Panc1 (cell line): ENCODE measurements at places on chromosomes 4 and X.

DNA sequence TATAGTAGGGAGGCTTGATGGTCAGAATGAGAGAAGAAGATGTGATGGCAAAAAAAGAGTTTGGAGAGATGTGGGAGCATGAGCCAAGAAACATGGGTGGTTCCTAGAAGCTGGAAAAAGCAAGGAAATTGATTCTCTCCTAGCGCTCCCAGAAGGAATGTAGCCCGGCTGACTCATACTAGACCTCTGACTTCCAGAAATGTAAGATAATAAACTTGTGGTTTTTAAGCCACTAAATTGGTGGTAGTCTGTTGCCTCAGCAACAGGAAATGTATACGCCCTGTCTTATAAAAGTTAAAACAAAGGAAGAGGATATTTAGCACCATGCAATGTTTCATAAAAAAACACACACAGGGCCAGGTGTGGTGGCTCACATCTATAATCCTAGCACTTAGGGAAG is 182.7 kb upstream of the PCDH7 start:
- DNase-seq: peak; percentile 5

DNA sequence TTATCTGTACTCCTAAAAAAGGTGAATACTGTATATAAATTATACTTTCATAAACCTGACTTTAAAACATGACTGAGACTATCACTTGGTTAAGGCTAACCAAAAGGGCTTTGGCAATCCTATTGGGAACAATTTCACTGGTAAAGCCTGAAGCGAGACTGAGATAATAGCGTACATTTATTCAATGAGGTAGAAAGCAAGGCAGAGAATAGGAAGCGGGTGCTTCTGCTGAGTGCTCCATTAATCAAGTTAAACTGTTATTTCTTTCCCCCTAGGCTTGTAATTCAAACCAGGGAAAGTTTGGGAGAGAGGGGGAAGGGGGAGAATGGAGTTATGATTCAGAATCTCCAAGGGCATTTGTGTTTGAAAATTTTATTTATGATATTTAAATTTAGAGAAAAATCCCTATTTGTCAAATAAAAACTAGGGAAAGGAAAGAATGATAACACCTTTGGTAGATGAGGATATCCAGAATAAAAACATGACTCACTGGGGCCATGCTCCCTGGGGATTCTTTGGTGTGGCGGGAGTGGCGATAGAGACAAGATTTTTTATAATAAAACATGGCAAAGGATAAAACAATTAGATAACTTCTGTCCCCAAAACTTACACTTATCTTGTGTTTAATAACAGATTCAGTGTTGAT is 34.6 kb upstream of the SORBS2 start:
- DNase-seq: no peak

DNA sequence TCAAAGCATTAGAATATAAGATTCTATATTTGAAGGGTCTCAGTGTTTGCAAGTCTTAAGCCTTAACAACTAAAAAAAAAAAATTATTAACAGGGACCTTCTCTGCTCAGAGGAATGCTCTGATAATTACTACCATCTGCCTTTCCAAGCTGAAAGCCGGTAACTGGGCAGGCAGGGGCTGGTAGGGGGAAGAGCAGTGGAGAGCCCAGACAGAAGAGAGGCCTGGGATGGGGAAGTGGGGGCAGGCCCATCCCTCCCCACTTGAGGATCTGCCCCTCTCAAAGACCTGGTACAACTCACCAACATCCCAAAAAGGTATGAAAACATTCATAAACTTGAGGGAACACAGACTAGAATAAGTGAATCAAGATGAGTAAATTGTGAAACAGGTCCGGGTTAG is 113.9 kb downstream of the QDPR start:
- DNase-seq: no peak

DNA sequence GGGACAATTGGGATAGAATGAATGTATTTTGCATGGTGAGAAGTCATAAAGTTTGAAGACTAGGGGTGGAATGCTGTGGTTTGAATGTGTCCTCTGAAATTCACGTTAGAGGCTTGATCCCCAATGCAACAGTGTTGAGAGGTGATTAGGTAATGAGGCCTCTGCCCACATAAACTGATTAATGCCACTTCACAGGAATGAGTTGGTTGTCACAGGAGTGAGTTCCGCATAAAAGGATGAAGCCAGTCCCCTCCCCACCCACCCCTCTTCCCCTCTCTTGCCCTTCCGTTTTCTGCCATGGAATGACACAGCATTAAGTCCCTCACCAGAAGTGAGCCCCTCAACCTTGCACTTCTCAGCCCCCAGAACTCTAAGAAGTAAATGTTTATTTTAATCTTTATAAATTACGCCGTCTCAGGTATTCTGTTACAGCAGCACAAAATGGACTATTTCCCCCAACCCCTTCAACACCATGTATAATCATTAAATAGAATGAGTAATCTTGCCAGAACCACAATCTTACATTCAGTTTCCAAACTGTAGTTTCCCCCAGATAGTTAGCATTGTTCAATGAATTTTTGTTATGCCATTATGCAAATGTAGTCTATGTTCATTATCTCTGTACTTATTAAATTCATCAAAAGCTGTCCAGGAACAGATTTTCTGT is 5.5 kb upstream of the MMAA start:
- DNase-seq: no peak

GRCh38 chr4:173213296-173213695 is 44.7 kb downstream of the GALNT7 start:
- DNase-seq: no peak

DNA sequence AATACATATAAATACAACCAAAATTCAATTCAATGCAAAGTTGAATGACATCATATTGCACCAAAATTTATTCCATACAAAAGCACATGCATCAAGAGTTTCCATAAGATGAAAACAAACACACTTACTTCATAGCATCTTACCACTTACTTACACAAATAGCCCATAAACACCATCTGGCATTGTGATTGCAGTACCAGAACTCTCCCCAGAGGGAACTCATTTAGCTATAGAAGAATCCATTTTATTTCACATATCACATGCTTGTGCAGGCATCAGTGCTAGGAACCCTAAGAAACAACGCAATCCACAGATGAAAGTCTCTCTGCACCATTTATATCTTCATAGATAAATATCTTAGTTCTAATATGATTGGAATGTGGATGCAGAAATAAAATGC is 77.9 kb downstream of the SLC7A11 start:
- no peak for DNase-seq

GRCh38 chr4:15116509-15117079 is 114.3 kb downstream of the CPEB2 start:
- no peak for DNase-seq

- no peak for DNase-seq
These were observed 169.2 kb downstream of the TMA16 start for GRCh38 chr4:163663454-163664225.

GRCh38 chrX:46620505-46620904 is 46.9 kb downstream of the CHST7 start:
- no peak for DNase-seq

GRCh38 chr4:74431113-74431826 is 13.7 kb upstream of the AREG start:
- no peak for DNase-seq

DNA sequence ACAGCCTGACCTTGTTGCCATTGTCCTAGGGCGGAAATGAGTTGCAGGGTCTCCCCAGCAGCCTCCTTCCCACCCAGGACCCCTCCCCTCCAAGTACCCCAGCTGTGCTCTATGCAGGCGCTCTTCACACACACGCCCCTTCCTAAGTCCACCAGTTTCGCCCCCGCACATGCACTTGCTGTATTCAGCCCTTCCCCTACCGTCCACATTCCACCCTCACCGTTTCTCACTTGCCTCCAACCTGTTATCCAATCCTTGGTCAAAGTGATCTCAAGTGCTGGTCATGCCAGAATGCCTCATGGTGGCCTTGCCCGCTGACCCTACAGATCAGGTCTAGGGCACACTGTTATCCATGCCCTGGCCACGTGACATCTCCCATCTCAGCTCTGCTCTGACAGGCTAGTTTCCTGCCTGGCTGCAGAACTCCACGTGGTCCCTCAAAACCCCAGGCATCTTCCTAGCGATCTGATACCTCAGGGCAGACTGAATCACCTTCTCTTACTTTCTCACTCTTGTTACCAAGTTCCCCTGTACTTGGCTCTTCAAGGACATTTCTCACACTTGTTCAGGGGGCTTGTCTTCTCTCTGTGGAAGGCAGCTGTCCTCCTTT is 39.7 kb downstream of the NSG1 start:
- DNase-seq: no peak

- no peak for DNase-seq
These were observed 107.0 kb downstream of the NDST3 start for GRCh38 chr4:118141240-118141639.

DNA sequence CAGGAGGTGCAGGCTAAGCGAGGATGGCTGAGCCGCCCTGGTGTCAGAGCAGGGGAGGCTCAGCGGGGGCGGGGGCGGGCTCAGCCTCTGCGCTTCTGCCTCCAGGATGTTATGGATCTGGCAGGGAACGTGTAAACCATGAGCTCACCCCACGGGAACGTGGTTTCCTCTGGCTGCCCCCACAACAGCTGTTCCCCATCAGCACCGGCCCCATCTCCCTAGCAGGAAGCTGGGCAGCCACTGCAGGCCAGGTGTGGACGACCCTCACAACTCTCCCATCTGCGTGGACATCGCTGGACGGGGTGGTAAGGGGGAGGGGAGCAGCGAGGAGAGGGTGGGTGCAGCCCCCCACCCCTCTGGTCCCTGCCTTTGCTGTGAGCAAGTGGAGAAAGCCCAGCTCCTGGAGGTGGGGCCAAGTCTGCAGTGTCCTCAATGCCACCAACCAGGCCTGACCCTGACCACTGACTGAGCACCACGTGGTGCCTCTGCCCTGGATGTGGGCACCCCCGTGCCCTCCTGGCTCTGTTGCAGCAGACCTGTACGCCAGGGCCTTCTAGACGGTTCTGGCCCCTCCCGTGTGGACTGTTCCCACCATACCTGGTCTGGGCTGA is 28.1 kb upstream of the SPON2 start:
- DNase-seq: no peak
